Ascending aorta (tissue), 2 donors: ENCODE measurements at places on chromosomes 12 and 14. TPM values are rescaled to one million over a fixed set of nuclear protein-coding genes. Genes with fewer than 3 reads are reported as not detected.
A peak's percentile ranks its signal among the peaks of the same experiment; 100 is the strongest.

The IL25 gene
- total RNA-seq: not detected

- no peak overlapping the region for H3K4me3 ChIP-seq
- DNase-seq: no peak
- H3K4me1 ChIP-seq: no peaks in the 10 kb centered on the region
- no peaks in the 10 kb centered on the region for H3K36me3 ChIP-seq
- H3K27ac ChIP-seq: no peak overlapping the region
These were observed 342.6 kb downstream of the NOVA1 start for GRCh38 chr14:26255213-26255612.

- H3K4me1 ChIP-seq: no peaks in the 10 kb centered on the region
- H3K4me3 ChIP-seq: no peak overlapping the region
- H3K27me3 ChIP-seq: no peaks in the 10 kb centered on the region
- DNase-seq: no peak
These were observed 5.1 kb upstream of the CNIH1 start for GRCh38 chr14:54446161-54446693.

The MDM1 gene
- total RNA-seq: 9.5 TPM

The SLCO1B1 gene
- not detected for total RNA-seq

The TOMM20L gene
- total RNA-seq: not detected

GRCh38 chr14:57699947-57700346 lies 165.9 kb downstream of the SLC35F4 start:
- H3K27me3 ChIP-seq: no peaks in the 10 kb centered on the region
- no peak for DNase-seq
- no peaks in the 10 kb centered on the region for H3K36me3 ChIP-seq

- H3K4me1 ChIP-seq: peaks cover 18% of the 10 kb centered on the region
- no peak overlapping the region for H3K4me3 ChIP-seq
- H3K36me3 ChIP-seq: no peaks in the 10 kb centered on the region
- H3K27ac ChIP-seq: no peak overlapping the region
- DNase-seq: no peak
These were observed 67.3 kb downstream of the DACT1 start for GRCh38 chr14:58705066-58705465.

- no peak for DNase-seq
- no peaks in the 10 kb centered on the region for H3K4me1 ChIP-seq
- no peak overlapping the region for H3K4me3 ChIP-seq
- no peaks in the 10 kb centered on the region for H3K27me3 ChIP-seq
- no peak overlapping the region for H3K27ac ChIP-seq
These were observed 36.6 kb downstream of the SPATA7 start for GRCh38 chr14:88422047-88422446.

The RNASE1 gene
- total RNA-seq: 515 TPM

The PSMB5 gene
- 62.7 TPM for total RNA-seq

The LRP1-AS gene
- not detected for total RNA-seq

The CPNE6 gene
- total RNA-seq: not detected

The SLC25A47 gene
- total RNA-seq: not detected

DNA sequence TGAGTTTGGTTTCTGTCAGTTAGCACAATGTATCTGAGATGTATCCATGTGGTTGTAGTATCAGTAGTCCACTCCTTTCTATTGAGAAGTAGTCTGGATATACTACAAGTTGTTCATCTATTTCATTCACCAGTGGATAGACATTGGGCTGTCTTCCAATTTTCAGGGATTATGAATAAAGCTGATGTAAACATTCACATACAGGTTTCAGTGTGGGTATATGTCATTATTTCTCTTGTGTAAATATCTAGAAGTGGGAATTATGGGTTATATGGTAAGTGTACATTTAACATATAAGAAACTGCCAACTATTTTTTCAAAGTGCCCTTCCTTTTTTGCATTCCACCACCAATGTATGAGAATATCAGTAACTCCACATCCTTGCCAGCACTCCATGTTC lies 35.9 kb downstream of the PHLDA1 start:
- no peaks in the 10 kb centered on the region for H3K27me3 ChIP-seq
- no peak overlapping the region for H3K4me3 ChIP-seq
- H3K4me1 ChIP-seq: no peaks in the 10 kb centered on the region
- DNase-seq: no peak
- no peaks in the 10 kb centered on the region for H3K36me3 ChIP-seq
- H3K27ac ChIP-seq: no peak overlapping the region

The CCT2 gene
- total RNA-seq: 65.0 TPM

GRCh38 chr12:87227162-87227561 lies 802.0 kb downstream of the C12orf50 start:
- no peak for DNase-seq
- H3K4me3 ChIP-seq: no peak overlapping the region
- H3K4me1 ChIP-seq: no peaks in the 10 kb centered on the region
- no peaks in the 10 kb centered on the region for H3K27me3 ChIP-seq
- H3K27ac ChIP-seq: no peak overlapping the region

The AGAP2 gene
- 11.5 TPM for total RNA-seq

GRCh38 chr12:24814379-24815113 lies 134.4 kb downstream of the BCAT1 start:
- no peak overlapping the region for H3K27ac ChIP-seq
- no peaks in the 10 kb centered on the region for H3K4me1 ChIP-seq
- no peaks in the 10 kb centered on the region for H3K36me3 ChIP-seq
- H3K4me3 ChIP-seq: peak overlapping the region; percentile 17

DNA sequence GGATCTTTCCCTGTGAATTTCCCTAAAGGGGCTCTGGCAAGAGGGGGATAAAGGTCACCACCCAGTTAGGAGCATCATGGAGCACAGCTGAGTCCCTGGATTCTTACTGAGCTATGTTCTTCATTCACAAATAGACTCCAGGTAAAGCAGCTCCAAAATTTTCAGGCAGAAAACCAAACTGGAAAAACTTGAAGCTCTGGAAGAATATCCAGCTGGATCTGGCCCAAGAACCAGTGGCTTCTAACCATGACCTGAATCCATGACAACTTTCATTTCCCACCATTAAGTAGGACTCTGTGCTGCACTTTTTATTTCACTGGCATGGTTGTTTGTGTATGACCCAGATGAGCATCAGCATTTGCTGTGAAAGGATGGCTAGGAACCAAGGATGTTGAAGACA lies 180.4 kb upstream of the FKBP4 start:
- no peak for DNase-seq
- H3K36me3 ChIP-seq: peaks cover 59% of the 10 kb centered on the region
- H3K4me3 ChIP-seq: no peak overlapping the region
- H3K4me1 ChIP-seq: peaks cover 5% of the 10 kb centered on the region

DNA sequence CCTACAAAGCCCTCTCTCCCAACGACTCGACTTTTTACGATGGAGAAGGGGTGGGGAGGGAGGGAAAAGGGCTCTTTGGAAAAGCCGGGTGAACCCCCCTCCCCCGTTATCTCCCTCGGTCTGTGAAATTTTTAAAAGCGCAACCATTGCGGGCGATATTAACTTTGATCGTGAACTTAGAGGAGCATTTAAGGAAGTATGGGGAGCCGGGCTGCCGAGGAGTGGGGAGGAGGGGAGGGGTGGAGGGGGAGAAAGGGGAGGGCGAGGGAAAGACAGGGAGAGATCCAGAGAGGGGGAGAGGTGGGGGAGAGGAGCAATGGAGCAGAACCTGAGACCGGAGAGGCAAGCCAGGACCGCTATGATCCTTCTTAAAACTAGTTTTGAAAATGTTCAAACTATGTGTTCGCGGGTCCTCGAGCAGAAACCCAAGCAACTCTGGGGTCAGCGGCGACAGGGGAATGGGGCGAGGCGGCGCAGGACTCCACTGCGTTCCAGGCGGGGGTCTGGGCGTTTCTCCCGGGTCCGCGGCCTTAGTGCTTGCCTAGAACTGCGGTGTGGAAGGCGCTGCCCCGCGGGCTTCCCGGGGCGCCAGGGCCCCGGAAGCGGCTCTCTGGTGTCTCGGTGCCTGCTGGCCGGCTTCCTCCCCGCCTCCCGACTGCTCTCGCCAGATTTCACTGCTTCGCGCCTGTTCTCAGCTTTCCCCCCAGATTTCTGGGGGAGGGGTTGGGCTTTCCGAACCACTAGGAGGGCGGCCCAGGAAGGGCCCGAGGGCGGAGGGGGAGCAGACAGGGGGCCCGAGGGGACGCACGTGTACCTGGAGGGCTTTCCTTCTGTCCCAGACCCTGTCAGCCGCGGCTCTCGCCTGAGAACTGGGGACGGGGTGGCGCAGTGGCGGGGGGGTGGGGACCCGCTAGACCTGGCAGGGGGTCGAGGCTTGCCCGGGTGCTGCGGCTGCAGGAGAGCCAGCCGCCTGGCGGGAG lies at the start of gene HOTAIR:
TSS of gene HOTAIR (minus strand) at position 871 of the 980 bp plus-strand sequence.
- peaks cover 43% of the 10 kb centered on the region for H3K27me3 ChIP-seq
- no peaks in the 10 kb centered on the region for H3K36me3 ChIP-seq
- no peak within 1 kb of the TSS for H3K27ac ChIP-seq
- H3K4me1 ChIP-seq: peaks cover 24% of the 10 kb centered on the region
- DNase-seq: no peak

DNA sequence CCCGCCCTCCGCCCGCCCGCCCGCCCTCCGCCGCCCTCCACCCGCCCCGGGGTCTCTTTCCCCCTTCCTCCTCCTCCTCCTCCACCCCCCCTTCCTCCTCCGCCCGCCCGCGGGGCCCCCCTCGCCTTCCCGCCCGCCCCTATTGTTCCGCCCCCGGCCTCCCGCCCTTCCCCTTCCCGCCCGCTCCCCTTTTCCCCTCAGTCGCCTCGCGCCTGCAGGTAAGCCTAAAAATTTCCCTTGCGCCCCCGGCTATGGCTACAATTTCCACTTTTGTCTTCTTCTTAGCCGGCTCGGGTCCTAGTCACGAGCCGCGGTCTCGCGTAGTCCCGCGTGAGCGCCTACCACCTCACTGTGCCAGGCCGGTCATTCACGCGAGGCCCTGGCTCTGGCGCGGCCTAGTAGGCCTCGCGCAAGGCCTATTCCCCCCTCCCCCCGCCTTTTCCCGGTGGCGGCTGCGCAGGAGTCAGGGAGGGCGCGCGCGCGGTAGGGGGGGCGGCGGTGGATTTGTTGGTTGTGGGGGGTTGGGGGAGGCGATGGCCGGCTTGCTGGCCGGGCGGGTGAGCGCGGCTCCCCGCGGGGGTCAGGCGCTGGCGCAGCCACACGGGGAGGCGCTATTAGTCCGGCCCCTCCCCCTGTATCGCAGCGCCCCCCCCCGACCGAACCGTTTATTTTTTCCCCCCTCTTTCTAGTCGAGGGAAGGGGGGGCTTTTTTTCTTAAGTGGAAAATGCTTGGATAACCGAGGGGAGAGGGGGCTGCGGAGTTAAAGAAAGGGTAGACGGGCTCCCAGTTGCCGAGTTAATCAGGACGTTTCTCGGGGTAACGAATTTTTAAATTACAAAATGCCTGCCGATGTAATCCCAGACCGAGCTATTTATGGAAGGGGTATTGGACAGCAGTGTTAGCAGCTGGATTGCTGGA lies 516 bp downstream of the PCBP2 start:
- H3K4me3 ChIP-seq: peak overlapping the region; percentile 91
- H3K4me1 ChIP-seq: peaks cover 13% of the 10 kb centered on the region
- H3K36me3 ChIP-seq: peaks cover 43% of the 10 kb centered on the region
- DNase-seq: peak; percentile 65
- H3K27me3 ChIP-seq: no peaks in the 10 kb centered on the region

The GDF3 gene
- not detected for total RNA-seq

GRCh38 chr12:56336361-56337167 lies 2.1 kb upstream of the IL23A start:
- DNase-seq: no peak
- no peaks in the 10 kb centered on the region for H3K36me3 ChIP-seq
- no peaks in the 10 kb centered on the region for H3K27me3 ChIP-seq
- H3K4me3 ChIP-seq: no peak overlapping the region
- no peak overlapping the region for H3K27ac ChIP-seq

The TEX22 gene
- not detected for total RNA-seq

- DNase-seq: no peak
- H3K27me3 ChIP-seq: no peaks in the 10 kb centered on the region
- no peaks in the 10 kb centered on the region for H3K36me3 ChIP-seq
- H3K27ac ChIP-seq: no peak overlapping the region
- no peaks in the 10 kb centered on the region for H3K4me1 ChIP-seq
These were observed 52.0 kb downstream of the PRORP start for GRCh38 chr14:35174342-35174741.

- H3K27me3 ChIP-seq: no peaks in the 10 kb centered on the region
- no peaks in the 10 kb centered on the region for H3K4me1 ChIP-seq
- no peaks in the 10 kb centered on the region for H3K36me3 ChIP-seq
These were observed 10.8 kb downstream of the DLK1 start for GRCh38 chr14:100737526-100737925.

- DNase-seq: no peak
- H3K4me1 ChIP-seq: no peaks in the 10 kb centered on the region
- H3K4me3 ChIP-seq: no peak overlapping the region
- no peaks in the 10 kb centered on the region for H3K27me3 ChIP-seq
- H3K27ac ChIP-seq: no peak overlapping the region
These were observed 163.2 kb upstream of the CCDC198 start for GRCh38 chr14:57656853-57657252.

- no peaks in the 10 kb centered on the region for H3K36me3 ChIP-seq
- no peak overlapping the region for H3K27ac ChIP-seq
- H3K27me3 ChIP-seq: no peaks in the 10 kb centered on the region
- no peaks in the 10 kb centered on the region for H3K4me1 ChIP-seq
- no peak overlapping the region for H3K4me3 ChIP-seq
- DNase-seq: no peak
These were observed 360.4 kb upstream of the MDGA2 start for GRCh38 chr14:48035836-48036235.

DNA sequence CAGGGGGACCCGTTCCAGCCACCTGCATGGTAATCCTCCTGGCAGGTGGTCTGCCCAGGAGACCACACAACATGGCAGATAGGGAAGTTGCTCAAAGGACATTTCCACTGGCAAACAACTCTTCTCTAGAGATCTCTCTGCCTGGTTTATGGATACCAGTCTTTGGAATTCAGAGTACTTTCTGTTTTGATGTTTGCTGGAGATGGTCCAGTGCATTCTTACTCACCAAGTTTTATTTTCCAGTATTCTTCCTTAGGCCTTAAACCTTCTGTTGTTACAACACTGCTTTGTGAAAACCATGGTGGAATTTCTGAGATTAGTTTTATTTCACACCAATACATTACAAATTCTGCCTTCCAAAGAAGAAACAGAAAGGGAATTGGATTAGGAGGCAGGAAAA lies 428.3 kb downstream of the FUT8 start:
- no peak for DNase-seq
- H3K4me3 ChIP-seq: no peak overlapping the region
- no peaks in the 10 kb centered on the region for H3K27me3 ChIP-seq
- H3K4me1 ChIP-seq: no peaks in the 10 kb centered on the region
- H3K27ac ChIP-seq: no peak overlapping the region

The CLEC4C gene
- total RNA-seq: not detected

- no peak for DNase-seq
- peaks cover 6% of the 10 kb centered on the region for H3K4me1 ChIP-seq
- peak overlapping the region; percentile 74 for H3K27ac ChIP-seq
These were observed 37.4 kb downstream of the RASSF8 start for GRCh38 chr12:25995906-25996305.

The PRKD1 gene
- 34.6 TPM for total RNA-seq

GRCh38 chr12:59115526-59115925 lies 195.2 kb upstream of the LRIG3 start:
- H3K4me3 ChIP-seq: no peak overlapping the region
- no peaks in the 10 kb centered on the region for H3K36me3 ChIP-seq
- H3K27me3 ChIP-seq: no peaks in the 10 kb centered on the region
- DNase-seq: no peak
- H3K4me1 ChIP-seq: no peaks in the 10 kb centered on the region
